GM23248 (cell line): ENCODE measurements at places on chromosomes 2 and 18.

DNA sequence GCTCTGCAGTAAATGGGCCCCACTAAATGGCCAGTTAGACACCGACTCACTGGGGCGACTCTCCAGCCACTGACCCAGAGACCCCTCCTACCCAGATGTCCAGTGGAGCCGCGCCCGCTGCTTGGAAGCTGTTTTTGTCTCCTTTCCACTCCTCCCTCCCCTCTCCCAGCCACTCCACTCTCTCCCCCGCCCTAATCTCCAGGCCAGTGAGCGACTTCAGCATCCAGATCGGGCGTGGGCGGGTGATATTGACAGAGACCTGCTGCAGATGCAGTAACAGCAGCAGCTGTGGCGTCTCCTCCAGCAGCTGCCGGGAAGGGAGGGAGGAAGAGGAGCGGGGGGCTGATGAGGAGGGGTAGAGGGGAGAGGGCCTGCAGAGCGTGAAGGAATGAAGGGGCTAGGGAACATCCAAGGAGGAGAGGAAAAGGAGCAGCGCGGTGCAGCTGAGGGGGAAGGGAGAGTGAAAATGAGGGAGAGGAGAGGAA lies at the start of gene SCN7A:
Gene SCN7A (minus strand): TSS at position 110 of the 485 bp plus-strand sequence. CDS start 16,553 bp downstream, outside the sequence.
- peak; percentile 64 for DNase-seq

DNA sequence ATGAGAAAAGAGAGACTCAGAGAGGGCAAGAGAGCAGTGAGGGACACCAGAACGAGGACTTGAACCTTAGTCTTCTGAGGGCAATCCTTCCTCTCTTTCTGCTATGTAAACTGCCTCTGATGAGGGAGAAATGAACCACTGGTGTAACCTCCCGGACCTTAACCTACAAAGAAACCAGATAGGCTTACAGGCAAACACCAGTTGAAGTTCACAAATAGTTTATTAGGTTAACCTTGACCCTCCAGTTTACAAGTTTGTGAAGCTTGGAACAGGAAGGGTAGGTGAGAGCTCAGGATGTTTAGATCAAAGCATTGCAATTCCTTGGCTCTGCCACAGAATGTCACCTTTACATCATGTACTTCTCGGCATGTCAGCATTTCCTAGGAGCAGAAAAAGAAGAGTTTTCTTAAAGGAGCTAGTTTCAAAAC lies 486.4 kb upstream of the SPRED2 start:
- DNase-seq, result no peak

DNA sequence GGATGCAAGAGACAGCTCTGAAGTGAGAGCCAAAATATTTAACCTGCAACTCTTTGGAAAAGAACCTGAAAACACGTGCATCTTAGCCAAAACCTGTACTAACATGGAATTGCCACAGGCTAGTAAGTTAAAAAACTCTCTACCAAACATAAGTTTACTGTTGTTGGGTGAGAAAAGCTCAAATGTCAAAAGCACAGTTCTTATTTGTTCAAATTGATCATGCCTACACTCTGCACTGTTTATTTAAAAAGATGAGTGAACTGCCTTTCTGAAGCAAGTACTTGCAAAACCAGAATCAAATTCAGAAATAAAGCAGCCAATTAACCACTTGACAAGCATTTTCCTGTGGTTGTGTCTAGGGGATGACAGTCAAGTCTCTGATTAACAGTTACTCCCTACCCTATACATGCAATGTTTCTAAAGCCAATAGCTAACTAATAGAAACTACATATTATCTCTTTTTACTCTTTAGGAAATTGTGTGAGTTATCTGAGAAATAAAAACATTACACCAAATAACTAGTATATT lies 5.6 kb downstream of the IKZF2 start:
- DNase-seq, result no peak

GRCh38 chr2:171160956-171161740 lies 455 bp upstream of the TLK1 start:
- DNase-seq, result peak; percentile 87

GRCh38 chr2:181275643-181276070 lies 181.5 kb upstream of the ITGA4 start:
- DNase-seq, result no peak

GRCh38 chr18:49026501-49027373 lies 76.0 kb upstream of the SMAD7 start:
- DNase-seq, result no peak

DNA sequence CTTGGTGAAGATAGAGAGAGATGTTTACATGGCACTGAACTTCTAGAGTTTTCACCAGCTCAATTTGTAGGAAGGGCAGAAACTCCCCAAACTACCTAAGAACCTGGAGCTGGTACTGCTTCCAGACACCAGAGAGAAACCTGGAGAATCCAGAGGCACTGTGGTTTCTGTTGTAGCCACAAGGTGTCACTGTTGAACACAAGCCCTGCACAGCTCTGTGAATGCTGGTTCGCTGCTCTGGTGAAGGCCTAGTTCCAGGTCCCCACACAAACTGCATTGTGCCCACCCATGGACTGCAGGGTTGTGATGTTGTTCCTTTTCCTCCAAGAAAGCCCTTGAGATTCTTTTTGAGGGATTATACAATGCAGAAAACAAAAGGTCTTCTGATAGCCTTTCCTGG lies 150.5 kb upstream of the HS6ST1 start:
- DNase-seq, result no peak

DNA sequence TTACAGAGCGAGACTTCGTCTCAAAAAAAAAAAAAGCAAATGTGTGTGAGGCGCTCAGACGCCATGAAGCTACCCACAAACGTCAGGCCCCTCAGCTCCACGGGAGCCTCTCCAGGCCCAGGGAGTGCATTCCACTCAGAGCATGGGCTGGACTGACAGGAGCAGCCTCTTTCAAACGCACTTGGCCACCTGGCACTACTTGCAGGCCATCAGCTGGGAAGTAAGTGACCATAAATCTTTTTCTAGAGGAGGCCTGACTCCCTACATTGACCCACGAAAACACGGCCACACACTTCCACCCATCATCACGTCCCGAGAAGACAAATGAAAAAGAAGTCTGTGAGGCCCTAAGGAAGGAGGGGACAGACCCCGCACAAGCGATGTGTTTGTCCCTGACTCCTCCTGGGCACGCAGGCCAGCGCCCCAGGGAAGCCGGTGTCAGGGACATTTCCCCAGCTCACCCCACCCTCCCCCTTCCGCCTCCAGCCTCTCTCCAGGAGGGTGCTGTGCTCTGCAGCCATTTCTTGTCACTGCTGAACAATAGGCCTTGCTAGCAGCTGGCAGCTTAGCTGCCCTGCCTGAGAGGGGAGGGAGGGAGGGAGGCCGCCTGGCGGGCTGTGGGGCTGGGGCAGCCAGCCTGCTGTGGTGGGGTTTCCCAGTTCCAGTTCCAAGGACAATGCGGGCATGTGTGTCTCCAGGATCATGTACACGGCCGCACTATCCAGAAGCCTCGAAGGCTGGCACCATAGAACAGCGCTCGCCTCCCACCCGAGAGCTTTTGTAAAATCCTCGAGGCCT lies 26.6 kb downstream of the SERTAD2 start:
- DNase-seq, result no peak
